Upper lobe of right lung (tissue), 1 donor: ENCODE measurements at places on chromosomes 3 and 15.

DNA sequence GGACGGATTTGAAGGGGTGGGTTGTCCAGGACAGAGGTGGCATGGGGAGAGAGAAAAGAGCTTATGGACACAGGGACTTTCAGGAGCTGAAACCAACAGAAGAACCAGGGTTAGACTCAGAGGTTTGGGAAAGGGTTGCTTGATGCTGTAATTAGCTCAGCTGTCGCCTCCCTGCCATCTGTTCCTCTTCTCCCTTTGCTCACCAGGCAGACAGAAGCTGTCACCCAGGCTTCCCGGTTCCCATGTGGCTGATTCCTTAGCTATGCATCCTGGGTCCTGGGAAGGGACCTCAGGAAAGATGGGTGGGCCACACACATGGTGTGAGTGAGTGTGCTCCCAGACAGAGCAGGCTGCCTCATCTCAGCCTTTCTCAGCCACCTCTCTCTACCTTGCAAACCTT, 14.1 kb downstream of the PTPN23 start:
- no peaks in the 10 kb centered on the region for H3K27me3 ChIP-seq
- no peak for DNase-seq
- H3K36me3 ChIP-seq = peaks cover 27% of the 10 kb centered on the region
- no peak overlapping the region for H3K27ac ChIP-seq
- H3K4me1 ChIP-seq = peaks cover 25% of the 10 kb centered on the region
- H3K4me3 ChIP-seq = no peak overlapping the region

- DNase-seq = no peak
- peaks cover 4% of the 10 kb centered on the region for H3K4me1 ChIP-seq
- H3K4me3 ChIP-seq = no peak overlapping the region
- peaks cover 6% of the 10 kb centered on the region for H3K27me3 ChIP-seq
- no peak overlapping the region for H3K27ac ChIP-seq
Observed at GRCh38 chr3:171044384-171044783, 17.9 kb upstream of the SLC2A2 start.

DNA sequence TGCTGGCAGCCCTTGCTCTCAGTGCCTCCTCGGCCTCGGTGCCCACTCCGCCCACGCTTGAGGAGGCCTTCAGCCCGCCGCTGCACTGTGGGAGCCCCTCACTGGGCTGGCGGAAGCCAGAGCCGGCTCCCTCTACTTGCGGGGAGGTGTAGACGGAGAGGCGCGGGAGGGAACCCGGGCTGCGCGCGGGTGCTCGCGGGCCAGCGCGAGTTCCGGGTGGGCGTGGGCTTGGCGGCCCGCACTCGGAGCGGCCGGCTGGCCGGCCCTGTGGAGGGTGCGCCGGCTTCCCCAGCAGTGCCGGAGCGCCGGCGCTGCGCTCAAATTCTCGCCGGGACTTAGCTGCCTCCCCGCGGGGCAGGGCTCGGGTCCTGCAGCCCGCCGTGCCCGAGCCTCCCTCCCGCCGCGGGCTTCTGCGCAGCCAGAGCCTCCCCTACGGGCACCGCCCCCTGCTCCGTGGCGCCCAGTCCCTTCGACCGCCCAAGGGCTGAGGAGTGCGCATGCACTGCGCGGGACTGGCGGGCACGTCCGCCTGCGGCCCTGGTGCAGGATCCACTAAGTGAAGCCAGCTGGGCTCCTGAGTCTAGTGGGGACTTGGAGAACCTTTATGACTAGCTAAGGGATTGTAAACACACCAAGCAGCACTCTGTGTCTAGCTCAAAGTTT, 231.5 kb downstream of the EFHB start:
- no peaks in the 10 kb centered on the region for H3K36me3 ChIP-seq
- peak overlapping the region; percentile 19 for H3K4me3 ChIP-seq
- no peak overlapping the region for H3K27ac ChIP-seq
- no peaks in the 10 kb centered on the region for H3K27me3 ChIP-seq

DNA sequence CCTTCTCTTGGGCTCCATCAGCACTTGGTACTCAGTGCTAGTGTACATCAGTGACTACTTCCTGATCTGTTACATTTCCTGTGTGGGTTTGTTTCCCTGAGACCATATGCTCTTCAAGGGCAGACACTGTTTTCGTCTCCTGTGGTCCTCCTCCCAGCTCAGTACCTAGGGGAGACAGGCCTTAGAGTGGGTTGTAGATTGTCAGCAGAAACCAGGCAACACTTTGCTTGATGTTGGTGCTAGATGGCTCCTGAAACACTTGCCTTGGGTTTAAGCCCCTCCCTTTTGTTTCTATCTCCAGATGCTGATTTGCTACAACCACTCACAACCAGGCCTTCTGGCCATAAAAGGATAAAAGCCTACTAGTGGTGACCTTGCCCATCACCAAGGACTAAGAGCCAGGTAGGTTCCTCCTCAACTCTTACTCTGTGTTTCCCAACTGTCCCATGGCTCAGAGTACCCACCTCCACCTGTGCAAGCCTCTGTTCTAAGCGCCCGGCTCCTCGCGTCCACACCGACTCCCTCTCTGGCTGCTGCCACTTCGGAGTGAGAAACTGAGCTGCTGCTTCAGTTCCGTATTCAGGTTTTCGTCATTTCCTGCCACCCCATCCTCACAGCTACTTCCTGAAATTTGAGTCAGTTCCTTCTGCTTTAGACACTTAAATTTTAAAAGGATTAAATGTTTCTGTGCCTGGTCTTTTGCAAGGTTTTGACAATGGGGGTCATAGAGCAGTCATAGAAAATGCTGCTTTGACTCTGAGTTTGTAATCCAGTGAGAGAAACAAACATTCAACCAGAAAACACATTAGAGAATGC, at the start of gene HCLS1:
HCLS1 (minus strand) TSS at position 548 of the 816 bp plus-strand sequence. CDS start 2,556 bp downstream, outside the sequence.
- DNase-seq = peak; percentile 76
- H3K4me3 ChIP-seq = peak within 1 kb of the TSS; percentile 38
- H3K36me3 ChIP-seq = peaks cover 29% of the 10 kb centered on the region
- no peaks in the 10 kb centered on the region for H3K27me3 ChIP-seq
- H3K27ac ChIP-seq = peak within 1 kb of the TSS; percentile 77
- H3K4me1 ChIP-seq = peaks cover 8% of the 10 kb centered on the region

DNA sequence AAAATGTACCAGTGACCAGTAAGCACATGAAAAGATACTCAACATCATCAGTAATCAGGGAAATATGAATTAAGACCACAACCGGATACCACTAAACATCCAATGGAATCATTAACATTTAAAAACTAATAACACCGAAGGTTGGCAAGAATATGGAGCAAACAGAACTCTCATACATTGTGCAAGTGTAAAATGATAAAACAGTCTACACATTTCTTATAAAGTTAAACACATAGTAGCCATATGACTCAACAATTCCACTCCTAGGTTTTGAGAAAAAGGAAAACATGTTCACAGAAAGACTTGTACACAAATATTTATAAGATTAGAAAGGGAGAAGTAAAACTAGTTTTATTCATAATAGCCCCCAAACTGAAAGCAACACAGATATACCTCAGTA, 60.3 kb upstream of the SLCO2A1 start:
- H3K27me3 ChIP-seq = no peaks in the 10 kb centered on the region
- no peaks in the 10 kb centered on the region for H3K4me1 ChIP-seq
- H3K27ac ChIP-seq = no peak overlapping the region
- H3K36me3 ChIP-seq = no peaks in the 10 kb centered on the region
- H3K4me3 ChIP-seq = no peak overlapping the region

- H3K27me3 ChIP-seq = no peaks in the 10 kb centered on the region
- H3K36me3 ChIP-seq = peaks cover 82% of the 10 kb centered on the region
- no peaks in the 10 kb centered on the region for H3K4me1 ChIP-seq
- no peak overlapping the region for H3K4me3 ChIP-seq
- H3K27ac ChIP-seq = no peak overlapping the region
- no peak for DNase-seq
Observed at GRCh38 chr3:47681016-47681415, 100.7 kb downstream of the SMARCC1 start.

DNA sequence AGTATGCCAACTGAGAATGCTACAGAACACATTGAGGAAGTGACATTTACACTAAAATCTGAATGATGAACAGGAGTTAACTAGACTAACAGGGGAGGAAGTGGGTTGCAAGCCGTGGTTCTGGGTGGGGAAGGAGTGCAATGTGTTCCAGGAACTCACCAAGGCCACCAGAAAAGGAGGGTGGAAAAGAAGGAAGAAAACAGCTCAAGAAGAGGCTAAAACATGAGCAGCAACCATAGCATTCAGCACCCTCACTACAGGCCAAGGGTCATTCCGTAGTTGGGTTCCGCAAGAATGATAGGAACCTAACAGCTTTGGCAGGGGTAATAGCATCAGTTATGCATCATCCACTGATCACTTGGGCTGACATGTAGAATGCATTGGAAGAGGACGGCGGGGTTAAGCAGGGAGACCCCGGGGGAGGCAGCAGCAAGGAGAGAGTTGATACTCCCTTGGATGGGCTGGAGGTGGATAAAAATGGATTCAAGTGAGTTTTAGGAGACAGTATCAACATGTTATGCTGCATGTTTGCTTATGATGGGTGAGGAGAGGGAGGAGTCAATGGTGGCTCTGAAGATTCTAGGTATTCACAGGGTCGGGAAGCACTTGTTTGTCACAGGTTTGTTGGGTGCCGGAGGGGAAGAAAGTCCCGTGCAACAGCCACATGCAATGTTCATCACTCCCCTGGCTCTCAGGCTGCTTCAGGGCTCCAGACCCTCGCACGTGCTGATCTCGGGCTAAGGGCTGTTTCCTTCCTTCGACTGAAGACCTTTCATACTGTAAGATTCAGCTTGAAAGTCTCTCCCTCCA, 53.2 kb downstream of the LIPC start:
- no peaks in the 10 kb centered on the region for H3K36me3 ChIP-seq
- DNase-seq = no peak
- no peaks in the 10 kb centered on the region for H3K4me1 ChIP-seq
- no peak overlapping the region for H3K4me3 ChIP-seq
- no peaks in the 10 kb centered on the region for H3K27me3 ChIP-seq
- peak overlapping the region; percentile 26 for H3K27ac ChIP-seq

DNA sequence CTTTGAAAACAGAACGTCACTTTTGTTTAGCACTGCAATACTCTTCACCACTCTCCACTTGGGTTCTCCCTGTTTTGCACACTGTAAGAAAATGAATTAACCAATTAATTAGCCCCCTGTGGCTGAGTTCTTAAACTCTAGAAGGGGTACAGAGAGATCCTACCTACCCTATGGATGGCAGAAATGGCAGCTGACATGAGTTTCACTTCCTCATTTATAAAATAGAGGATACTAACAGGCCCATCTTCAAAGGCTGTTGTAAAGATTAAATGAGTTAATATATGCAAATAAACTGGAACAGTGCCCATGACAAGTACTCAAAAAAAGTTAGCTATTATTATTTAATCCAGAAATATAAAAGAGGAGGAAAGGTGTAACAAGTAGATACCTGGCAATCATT, 36.9 kb downstream of the SUCLG2 start:
- H3K4me1 ChIP-seq = no peaks in the 10 kb centered on the region
- no peak overlapping the region for H3K27ac ChIP-seq
- no peak for DNase-seq
- H3K27me3 ChIP-seq = no peaks in the 10 kb centered on the region
- peaks cover 8% of the 10 kb centered on the region for H3K36me3 ChIP-seq
- H3K4me3 ChIP-seq = no peak overlapping the region

DNA sequence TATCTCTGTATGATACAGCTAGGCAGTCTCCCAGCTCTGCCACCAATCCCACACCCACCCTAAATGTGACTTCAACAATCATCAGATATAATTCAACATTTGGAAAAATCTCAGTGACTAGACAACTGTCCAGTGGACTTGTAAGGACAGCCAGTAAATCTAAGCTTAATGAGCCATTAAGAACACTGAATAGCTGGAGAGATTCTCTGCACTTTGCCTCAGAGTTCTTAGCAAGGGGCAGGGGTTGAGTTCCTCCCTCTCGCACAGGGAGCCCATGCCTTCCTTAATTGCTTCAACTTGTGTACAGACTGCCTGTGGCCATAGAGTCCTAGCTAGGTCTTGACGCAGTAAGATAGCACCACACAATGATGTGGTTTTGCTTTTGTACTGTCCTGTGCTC, 15.6 kb downstream of the MEX3B start:
- H3K4me1 ChIP-seq = no peaks in the 10 kb centered on the region
- H3K27ac ChIP-seq = no peak overlapping the region
- H3K4me3 ChIP-seq = no peak overlapping the region
- no peak for DNase-seq
- no peaks in the 10 kb centered on the region for H3K27me3 ChIP-seq

- H3K27me3 ChIP-seq = no peaks in the 10 kb centered on the region
- no peak overlapping the region for H3K27ac ChIP-seq
- H3K4me1 ChIP-seq = no peaks in the 10 kb centered on the region
- no peak for DNase-seq
Observed at GRCh38 chr15:36090286-36090946, 489.0 kb upstream of the CDIN1 start.
